ENCODE measurements at places on chromosomes 16 and 17.

DNA sequence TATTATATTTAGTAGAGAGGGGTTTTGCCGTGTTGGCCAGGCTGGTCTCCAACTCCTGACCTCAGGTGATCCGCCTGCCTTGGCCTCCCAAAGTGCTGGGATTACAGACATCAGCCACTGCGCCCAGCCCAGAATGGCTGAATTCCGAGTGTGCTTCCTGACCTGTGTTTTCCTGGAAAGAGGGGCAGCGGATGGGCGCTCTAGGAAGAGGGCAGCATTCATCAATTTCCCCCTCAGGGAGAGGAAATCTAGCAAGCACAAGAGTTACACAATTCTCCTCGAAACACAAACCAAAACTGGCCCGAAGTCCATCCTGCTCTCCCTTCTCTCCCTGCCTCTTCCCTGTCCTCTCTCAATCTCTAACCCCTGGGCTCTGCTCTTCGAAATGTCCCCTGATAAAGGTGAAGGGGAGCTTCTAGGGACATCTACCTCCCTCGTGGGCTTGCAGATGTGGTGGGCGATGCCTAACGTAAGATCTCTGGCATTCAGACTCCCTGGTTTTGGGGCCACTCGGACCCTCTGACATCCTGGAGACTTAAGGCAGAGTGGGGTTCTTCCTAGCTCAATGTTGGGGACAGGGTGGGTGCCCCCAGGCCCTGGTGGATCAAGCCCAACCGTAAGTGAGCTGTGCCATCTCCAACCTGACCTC, 1.0 kb downstream of the IL27 start:
- DNase-seq: no peak

DNA sequence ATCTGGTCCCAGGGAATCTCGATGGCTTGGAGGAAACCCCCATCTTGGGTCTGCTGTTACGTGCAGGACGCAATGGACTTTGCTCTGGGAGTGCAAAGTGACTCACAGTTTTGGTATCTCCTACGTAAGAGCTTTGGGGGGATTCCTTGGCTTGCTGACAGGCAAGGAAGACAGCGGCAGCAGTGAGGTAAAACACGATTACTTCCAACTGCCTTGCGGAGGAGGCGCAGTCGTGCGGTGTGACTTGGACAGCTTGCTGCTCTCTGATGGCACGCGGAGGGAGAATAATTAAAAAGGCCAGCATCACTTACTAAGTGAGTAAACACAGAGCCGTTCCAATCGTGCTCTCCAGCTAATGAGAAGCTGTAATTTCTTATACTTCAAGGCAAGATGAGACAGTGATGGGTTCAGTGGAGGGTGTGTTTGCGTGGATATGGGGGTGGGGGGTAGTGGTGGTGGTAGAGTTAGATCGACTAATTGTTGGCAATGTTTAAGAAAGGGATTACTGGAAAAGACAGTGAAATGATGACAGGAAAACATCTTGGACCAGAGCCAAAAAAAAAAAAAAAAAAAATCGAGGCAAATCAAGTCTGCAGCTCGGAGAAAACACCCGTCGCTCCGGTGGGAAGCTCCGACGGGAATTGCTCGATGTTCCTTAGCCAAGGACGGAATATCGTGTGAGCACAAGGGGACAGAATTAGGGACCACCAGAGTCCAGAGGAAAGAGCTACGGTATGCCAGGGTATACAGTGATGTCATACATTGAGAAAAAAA, 184.8 kb upstream of the ZFHX3 start:
- DNase-seq: peak; percentile 33

GRCh38 chr17:79842656-79843473, 3.6 kb upstream of the CBX4 start:
- no peak for DNase-seq

- DNase-seq: no peak
Measured at GRCh38 chr17:43439041-43439440, 40.2 kb downstream of the ARL4D start.

DNA sequence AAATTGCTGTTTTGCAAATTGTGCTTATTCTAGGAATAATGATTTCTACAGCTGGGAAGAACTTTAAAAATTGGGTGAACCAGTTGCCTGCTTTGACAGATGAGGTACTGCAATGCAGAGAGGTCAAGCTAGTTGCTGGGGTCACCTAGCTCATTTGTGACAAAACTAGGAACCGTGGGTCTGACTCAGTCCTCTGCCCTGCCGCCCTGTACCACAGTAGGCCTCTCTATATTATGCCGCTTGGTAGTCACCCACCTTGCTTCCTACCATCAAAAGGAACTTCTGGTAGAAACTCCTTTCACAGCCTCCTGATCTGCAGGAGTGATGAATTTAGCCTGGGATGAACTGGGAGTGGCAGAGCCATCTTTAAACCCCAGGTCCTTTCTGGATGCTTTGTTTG, 105.7 kb downstream of the PITPNC1 start:
- DNase-seq: no peak

- DNase-seq: no peak
Measured at GRCh38 chr16:85383836-85384832, 229.0 kb upstream of the GSE1 start.
